Large intestine (tissue), 12 donors: ENCODE measurements at places on chromosomes 7 and 10. TPM values are rescaled to one million over a fixed set of nuclear protein-coding genes. Genes with fewer than 3 reads are reported as not detected.
A peak's percentile ranks its signal among the peaks of the same experiment; 100 is the strongest.

DNA sequence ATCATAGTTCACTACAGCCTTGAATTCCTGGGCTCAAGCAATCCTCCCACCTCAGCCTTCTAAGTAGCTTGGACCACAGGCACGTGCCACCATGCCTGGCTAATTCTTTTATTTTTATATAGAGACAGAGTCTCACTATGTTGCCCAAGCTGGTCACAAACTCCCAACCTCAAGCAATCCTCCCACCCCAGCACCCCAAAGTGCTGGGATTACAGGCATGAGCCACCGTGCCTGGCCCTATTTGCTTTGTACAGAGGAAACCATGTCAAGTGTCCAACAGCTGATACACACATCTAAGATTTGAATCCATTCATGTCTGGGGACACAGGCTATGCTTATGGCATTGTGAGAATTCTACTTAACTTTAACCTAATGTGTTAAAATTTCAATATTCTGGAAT is 29.9 kb upstream of the MPP7 start:
- DNase-seq, result no peak

DNA sequence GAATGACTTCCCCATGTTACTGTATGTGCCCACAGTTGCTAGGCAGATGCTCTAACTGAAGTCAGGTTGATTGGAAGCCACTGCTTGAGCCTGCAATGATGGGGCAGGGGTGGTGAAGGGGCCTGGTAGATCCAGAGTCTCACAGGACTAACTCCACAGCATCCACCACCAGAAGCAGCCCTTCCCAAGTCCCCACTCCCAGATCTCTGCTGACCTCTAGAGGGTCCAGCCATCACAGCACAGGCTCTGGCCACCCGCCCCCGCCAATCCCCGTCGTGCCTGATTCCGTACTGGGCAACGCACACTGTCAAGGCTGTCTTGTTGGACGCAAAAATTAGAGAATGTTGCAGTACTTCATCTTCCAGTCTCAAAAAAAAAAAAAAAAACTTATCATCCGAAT is 136.8 kb upstream of the PDE1C start:
- DNase-seq, result no peak

GRCh38 chr10:28554952-28555351 is 22.0 kb downstream of the WAC start:
- DNase-seq, result no peak

RRP12 gene
- polyA plus RNA-seq, result 25.3 TPM

- DNase-seq, result no peak
Observed at GRCh38 chr10:58785354-58785753, 272.7 kb downstream of the BICC1 start.

- DNase-seq, result no peak
Observed at GRCh38 chr7:20267482-20267881, 50.3 kb upstream of the MACC1 start.

DNA sequence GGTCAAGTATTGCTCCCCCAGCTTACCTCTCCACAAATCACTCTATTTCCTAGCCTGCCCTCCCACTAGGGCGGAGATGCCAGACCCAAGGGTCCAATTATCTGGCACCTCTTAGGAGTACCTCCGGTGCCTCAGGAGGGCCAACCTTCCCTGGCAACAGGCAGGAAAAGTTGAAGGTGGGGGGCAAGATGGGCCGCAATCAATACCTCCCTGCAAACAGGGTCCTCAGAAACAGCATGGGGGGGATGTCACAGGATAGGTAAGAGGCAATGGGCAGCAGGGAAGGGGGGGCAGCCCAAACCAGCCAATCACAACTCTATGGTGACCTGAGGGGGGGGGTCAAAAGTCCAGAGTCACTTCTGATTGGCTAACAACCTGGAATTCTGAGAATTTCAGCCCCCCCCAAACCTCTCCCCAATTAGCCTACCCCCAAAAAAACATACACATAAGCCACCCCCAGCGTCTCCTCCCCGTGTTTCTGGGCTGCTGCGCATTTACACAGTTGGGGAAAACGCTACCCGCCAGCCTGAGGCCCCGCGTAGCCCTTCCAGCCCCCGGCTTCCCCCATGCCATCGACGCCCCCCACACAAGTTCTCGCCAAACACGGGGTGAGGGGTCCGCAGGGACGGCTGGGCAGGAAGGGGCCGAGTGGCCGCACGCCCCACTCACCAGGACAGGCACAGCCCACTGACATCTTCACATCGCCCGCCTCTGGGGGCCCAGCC is 589 bp downstream of the LDB1 start:
- peak; percentile 67 for DNase-seq

DNA sequence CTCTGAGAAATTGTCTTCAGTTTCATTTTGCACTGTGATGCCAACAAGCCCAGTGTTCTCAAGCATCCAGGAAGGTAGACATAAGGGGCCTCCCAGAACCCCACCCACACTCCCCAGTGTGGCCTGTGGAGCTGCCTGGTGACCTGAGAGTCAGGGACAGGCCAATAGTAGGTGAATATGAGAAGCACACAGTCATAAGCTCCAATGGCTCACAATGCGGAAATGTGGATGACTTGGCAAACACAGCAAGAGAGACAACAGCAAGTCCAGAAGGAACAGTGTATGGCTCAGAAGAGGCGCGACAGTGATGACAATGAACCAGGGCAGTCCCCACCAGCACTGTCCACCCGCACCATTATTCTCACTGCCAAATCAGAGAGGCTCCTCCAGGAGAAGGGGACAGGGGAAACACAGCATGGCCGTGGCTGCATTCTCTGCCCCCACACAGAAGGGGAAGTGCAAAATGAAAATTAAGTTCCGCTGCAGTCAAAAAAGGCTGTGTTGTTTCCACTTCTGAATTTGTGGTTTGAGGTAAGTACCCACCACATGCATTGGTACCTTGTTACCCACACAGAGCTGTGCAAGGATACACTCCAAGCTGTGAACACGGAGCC is 419.8 kb downstream of the GRID1 start:
- no peak for DNase-seq
